ENCODE measurements at places on chromosomes 4 and X. TPM values are rescaled to one million over a fixed set of nuclear protein-coding genes. Genes with fewer than 3 reads are reported as not detected.

DNA sequence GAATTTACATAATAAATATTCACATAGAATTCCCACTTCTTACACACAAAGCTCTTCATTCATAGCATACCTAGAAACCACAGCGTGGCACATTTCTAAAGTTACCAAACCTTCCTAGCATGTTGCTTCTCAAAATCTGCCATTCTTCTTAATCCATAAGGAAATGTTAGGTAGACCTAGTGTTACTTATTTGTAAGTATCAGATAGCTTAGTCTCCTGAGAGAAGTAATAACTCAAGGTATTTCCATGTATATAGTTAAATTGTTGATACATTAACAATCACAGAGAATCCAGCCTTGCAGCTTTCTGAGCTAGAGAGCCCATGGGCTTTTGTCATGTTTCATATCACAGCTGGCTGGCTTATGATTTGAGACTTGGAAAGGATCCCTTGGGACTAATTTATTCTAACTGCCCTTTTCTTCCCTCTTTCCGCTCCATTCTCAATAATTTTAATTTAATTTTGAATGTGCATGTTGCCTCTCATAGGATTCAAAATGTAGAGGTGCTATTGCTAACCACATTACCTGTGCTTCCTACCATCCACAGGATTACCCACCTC lies 17.6 kb downstream of the SH3RF1 start:
- DNase-seq: no peak

DNA sequence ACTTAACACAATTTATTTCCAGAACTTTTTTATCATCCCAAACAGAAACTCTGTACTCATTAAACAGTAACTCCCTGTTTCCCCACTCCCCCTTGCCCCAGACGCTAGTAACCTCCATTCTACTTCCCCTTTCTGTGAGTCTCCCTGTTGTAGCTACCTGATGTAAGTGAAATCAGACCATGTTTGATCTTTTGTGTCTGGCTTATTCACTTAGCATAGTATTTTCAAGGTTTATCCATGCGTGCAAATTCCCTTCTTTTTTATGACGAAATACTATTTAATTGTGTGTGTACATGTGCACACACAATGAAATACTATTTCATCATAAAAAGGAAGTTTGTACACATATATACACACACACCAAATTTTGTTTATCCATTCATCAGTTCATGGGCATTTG lies 5.2 kb downstream of the PKD2 start:
- DNase-seq: no peak

- peak; percentile 22 for DNase-seq
Measured at GRCh38 chr4:163681208-163681821, 186.8 kb downstream of the TMA16 start.

- no peak for DNase-seq
Measured at GRCh38 chr4:81377191-81377590, 94.5 kb downstream of the RASGEF1B start.

GRCh38 chrX:137423241-137423640 lies 142.7 kb upstream of the ZIC3 start:
- no peak for DNase-seq

Gene HMGN5
- 2.6 TPM for total RNA-seq

DNA sequence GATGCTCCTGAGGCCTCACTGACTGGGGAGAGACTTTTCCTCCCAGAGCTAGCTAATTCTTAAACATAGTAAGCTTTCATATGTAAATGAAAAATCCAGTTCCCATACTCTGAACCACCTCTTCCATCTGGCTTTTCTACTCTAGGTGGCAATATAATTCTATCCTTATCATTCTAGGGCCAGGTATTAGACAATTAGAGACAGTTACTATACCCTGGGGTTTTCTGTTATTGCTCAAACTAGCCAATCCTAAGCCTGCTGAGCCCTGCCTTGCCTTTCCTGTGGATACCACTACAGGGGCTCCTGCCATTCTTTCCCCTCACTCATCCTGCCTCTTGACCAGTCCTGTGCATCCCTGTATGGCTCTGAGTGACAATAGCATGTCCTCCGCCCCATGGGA lies 552.0 kb downstream of the STIM2 start:
- no peak for DNase-seq

Gene IQSEC2
- 11.0 TPM for total RNA-seq

Gene NHS
- 2.6 TPM for total RNA-seq

Measured in fibroblast of villous mesenchyme (primary cell).